ENCODE measurements at places on chromosomes 2 and 18. TPM values are rescaled to one million over a fixed set of nuclear protein-coding genes. Genes with fewer than 3 reads are reported as not detected.

The LCT gene
- 0.10 TPM for total RNA-seq

The MAL gene
- not detected for total RNA-seq

The PROC gene
- 1.2 TPM for total RNA-seq

The CDK15 gene
- not detected for total RNA-seq

The STAMBP gene
- 35.8 TPM for total RNA-seq

The POLR1A gene
- 36.8 TPM for total RNA-seq

The TMEM198 gene
- 0.39 TPM for total RNA-seq

The CLASP1 gene
- 93.1 TPM for total RNA-seq

The BAZ2B gene
- total RNA-seq, result 37.2 TPM

The UGT1A5 gene
- not detected for total RNA-seq

The CPLX4 gene
- total RNA-seq, result not detected

The DNER gene
- total RNA-seq, result not detected

The NAT8 gene
- not detected for total RNA-seq
